ENCODE measurements at places on chromosomes 2 and 18.

GRCh38 chr2:170229744-170230143 lies 51.8 kb downstream of the MYO3B start:
- no peak for DNase-seq

DNA sequence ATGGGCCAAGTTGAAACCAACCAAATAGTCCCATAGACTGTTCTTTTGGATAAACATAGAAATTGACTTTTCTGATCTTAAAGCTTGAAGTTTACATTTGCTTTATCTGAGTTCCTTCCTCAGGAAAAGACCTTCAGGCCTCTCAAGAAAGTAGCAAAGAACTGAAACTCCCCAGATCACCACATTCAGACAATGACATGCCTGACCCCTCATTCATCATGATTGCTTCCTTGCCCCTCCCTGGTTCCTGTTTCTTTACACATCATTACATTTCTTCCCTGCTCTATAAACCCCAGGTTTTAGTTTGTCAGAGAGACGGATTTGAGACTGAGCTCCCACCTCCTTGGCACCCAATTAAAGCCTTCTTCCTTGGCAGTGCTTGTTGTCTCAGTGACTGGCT lies 83.6 kb upstream of the ST3GAL5 start:
- no peak for DNase-seq

DNA sequence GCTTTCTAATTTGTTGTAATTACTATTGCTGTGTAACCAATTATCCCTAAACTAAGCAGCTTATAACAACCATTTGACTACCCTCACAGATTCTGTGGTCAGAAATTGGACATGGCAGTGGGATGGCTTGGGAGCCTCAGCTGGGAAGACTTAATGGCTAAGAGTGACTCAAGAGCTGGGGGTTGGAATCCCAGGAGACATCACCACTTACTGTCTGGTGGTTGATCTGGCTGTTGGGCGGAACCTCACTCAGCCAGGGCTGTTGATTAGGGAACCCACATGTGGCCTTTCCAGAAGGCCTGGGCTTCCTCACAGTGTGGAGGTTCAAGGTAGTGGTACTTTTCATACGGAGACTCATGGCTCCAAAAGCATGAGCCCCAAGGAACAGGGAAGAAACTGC lies 49.8 kb downstream of the E2F6 start:
- DNase-seq = no peak

- DNase-seq = no peak
Observed at GRCh38 chr2:62209427-62209991, 13.6 kb downstream of the B3GNT2 start.

DNA sequence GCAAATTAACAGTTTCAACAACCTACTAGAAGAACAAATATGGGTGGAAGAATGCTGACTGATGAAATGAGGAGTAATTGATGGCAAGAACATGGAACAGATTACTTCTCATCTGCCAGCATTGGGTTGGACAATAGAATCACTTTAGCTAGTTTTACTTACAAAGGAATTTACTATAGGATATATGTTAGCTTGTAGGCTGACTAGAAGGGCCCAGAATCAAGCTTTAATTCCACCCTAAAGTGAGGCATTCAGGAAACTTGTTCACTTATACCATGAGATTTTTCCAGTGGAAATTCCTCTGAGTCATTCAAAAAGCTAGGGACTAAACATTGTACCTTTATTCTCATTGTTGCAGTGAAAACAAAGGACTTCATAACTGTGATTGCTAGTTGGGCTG lies 5.0 kb upstream of the ZSWIM2 start:
- DNase-seq = no peak

- no peak for DNase-seq
Observed at GRCh38 chr18:9058406-9058805, 44.1 kb upstream of the NDUFV2 start.

All from NCI-H526 (cell line).